ENCODE measurements at places on chromosomes 6 and 20.

DNA sequence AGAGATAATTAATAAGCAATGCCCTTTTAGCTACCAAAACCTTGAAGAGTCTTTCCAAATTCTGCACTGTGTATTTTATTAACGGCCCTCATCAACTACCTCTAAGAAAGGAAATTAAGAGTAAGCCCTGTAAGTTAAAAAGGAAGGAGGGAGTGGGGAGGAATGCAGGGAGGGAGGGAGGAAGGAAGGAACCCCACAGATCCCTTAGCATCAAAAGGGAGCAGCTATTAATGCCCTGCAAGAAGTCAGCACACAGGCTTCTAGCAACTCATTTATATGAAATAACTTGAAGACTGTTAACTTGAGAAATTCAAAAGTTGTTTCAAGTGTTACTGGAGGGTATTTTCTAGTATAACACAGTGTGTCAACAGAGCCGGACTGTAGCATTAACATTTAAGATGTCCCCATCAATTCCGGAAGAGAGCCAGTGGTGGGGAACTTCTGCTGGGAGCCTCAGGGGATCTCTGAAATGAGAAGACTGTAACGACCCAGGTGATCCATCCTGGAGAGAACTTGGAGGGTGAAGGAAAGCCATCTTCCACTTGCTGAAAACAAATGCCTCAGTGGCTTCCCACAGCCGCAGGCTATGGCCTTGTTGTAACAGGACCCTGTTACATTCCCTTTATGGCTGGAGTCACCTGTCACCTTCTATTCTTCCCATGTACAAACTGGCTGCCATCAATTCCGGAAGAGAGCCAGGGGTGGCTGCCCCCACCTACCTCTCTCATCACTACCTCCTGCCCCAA is 33.2 kb downstream of the SLC22A23 start:
- no peak for DNase-seq

- no peak for DNase-seq
These were observed 52.6 kb downstream of the COL19A1 start for GRCh38 chr6:69918813-69919475.

- no peak for DNase-seq
These were observed 112.5 kb downstream of the SNX5 start for GRCh38 chr20:17856024-17856564.

DNA sequence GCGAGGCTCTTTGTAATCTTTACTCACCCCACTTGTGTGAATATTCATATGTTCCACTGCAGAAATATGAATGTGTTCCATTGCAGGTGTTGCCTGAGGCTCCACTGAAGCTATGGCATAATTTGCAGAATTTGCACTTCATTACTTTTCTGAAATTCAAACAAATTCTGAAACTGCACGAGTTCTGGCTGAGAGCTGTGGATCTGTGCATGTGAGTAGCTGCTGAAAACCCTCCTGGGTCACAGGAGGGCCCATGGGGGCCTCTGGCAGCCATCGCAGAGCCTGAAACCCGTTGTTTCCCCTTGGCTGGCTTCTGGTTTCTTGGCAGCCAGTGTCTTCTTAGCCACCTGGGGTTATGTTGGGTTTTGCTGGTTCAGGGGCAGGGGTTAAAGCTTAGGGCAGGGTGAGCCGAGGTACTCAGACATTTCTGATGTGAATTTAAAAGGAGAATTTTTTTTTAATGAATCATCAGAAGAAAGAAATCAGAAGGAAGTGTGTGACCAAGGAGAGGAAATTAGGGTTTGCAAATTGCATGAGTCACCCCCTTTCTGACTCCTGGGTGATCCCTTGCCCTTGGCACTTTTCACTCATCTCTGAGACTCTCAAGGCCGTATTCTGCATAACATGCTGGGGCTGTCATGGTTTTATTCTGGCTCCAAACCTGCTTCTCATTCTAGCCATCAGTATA is 40.6 kb downstream of the TOX2 start:
- no peak for DNase-seq

DNA sequence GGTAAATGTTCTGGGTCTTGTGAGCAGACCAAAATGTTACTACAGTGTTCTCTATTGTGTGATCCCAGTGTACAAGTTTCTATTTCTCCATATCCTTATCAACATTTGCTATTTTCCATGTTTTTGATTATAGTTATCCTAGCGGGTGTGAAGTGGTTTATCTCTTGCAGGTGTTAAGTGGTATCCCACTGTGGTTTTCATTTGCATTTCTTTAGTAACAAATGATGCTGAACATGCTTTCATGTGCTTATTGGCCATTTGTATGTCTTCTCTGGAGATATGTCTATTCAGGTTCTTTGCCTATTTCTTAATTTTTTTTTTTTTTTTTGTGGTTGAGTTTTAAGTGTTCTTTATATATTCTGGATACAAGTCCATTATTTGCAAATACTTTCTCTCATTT is 35.5 kb downstream of the NSFL1C start:
- DNase-seq, result peak; percentile 53

GRCh38 chr6:109428889-109429477 is 11.4 kb downstream of the PPIL6 start:
- DNase-seq, result no peak

GRCh38 chr6:135922174-135922573 is 70.7 kb downstream of the PDE7B start:
- DNase-seq, result peak; percentile 13

GRCh38 chr6:118280210-118280609 is 267.9 kb upstream of the PLN start:
- no peak for DNase-seq

DNA sequence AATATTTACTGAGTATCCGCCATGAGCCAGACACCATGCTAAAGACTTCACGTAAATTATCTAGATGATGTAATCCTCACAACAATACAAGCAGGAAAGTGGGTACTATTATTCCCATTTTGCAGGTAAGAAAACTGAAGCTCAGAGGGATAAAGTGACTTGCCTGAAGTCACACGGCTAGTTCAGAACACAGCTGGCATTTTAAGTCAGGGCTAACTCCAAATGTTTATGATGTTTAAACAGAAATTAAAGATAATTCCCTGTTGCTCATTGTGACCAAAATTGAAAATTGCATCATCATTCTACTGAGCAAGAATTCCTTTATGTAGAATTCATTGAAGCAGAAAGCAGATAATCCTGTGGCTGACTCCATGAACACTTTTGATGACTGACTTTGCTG is 71.3 kb upstream of the STXBP5 start:
- peak; percentile 71 for DNase-seq

DNA sequence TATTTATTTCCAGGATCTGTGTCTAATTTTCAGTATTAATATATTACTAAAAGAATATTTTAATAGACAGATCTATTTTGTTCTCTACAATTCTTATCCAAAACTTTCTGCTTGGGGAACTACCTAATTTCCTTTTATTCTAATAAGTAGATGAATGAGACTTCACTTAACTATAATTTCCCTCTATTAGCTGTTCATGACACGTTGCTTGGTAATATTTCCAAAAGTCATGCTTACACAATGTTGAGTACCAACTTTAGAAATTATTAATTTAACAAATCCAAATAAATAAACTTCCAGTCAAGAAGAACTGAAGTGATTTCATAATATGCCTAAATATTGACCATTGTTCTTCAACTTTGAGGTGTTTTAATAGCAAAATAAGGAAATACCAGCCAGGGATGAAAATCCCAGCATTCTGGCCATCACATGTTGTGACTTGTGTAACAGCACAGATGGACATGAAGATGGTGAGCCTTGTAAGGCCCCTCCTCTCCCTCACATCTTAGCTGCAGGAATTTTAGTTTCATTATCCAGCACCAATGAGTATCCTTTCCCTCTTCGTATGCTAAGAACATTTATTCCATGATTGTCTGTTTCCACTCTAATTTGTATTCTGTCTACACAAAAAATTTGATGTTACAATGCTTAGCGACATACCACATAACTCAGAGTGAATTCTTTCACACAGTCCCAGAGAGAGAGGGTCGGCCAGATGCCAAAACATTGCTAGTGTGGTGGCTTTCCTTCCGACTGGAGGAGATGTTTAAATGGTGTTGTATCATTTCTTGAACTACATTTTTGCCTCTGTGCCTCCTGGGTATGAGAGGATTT is 137.5 kb downstream of the FOXA2 start:
- no peak for DNase-seq

GRCh38 chr6:48144021-48144420 is 33.0 kb upstream of the PTCHD4 start:
- no peak for DNase-seq

GRCh38 chr6:112622036-112622435 is 274.9 kb downstream of the RFPL4B start:
- DNase-seq, result no peak

DNA sequence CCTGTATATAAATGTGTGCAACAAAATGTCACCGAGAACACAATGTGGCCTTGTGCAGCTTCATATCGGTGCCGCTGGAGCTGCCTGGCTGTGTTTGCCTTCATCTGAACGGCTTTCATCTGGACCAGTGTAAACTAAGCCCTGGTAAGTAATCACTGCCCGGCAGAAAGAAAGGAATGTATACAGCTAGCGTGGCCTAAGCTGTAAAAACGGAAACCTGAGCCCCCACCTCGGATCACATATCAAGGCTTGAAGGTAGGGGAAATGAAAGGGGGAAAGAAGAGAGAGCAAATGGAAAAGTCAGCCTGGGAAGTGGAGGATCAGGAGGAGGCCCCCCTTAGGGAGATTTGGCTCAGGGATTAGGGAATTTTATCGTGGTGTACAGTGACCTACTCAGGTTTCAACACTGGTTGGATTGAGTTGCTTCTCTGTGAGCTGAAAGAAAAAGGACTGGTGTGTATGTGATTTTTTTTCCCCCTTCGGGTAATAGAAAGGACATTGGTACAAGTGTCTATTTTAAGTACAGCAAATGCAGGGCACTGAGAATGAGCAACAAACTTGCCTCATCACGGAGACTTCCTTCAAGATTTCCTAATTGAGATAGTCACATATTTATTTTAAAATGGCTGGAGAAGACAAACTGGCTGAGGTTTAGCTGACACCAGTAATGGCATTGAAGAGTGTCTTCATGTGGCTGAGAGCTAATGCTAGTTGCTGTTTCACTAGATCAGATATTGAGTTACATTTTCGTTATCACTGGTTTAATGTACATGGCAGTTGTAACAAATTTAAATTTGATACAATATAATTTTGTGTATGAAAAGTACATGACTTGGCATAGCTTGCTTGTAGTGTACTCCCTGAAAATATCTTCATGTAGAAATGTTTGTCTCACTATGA is 3.5 kb downstream of the SOBP start:
- peak; percentile 65 for DNase-seq

- DNase-seq, result no peak
These were observed 46.7 kb upstream of the ISM1 start for GRCh38 chr20:13174402-13174801.

GRCh38 chr6:168640768-168641167 is 199.8 kb downstream of the SMOC2 start:
- DNase-seq, result no peak

GRCh38 chr6:41546475-41546865 is 289 bp downstream of the FOXP4 start:
- peak; percentile 72 for DNase-seq

DNA sequence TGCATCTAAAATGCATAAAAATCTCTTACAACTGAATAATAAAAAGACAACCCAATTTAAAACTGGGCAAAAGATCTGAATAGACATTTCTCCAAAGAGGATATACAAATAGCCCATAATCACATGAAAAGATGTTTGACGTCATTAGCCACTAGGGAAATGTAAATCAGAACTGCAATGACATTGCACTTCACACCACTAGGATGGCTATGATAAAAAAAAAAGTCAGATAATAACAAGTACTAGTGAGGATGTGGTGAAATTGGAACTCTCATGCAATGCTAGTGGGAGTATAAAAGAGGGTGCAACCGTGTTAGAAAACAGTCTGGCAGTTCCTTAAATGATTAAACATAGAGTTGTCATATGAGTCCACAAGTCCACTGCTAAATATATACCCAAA is 24.3 kb upstream of the TBX18 start:
- no peak for DNase-seq

- DNase-seq, result peak; percentile 73
These were observed 37.6 kb downstream of the NKAIN2 start for GRCh38 chr6:123841067-123841896.

DNA sequence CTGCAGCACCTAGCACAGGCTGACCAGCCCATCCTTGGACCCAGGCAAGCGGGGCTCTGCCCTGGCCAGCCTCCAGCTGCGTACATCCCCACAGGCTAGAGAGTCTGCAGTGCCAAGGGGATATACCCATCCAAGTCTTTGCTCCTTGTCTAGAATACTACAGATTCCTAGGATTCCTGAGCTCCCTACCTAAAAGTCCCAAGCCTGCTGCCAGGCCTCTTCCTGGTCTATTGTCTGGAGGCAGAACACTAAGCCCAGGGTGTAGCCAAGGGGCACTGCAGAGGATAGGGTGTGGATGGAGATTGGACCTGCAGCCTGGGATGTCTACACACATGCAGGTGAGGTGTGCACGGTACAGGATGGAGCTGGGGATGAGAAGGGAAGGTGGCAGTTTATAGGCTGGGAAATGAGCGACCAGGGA is 90.0 kb upstream of the SIRPA start:
- DNase-seq, result no peak

DNA sequence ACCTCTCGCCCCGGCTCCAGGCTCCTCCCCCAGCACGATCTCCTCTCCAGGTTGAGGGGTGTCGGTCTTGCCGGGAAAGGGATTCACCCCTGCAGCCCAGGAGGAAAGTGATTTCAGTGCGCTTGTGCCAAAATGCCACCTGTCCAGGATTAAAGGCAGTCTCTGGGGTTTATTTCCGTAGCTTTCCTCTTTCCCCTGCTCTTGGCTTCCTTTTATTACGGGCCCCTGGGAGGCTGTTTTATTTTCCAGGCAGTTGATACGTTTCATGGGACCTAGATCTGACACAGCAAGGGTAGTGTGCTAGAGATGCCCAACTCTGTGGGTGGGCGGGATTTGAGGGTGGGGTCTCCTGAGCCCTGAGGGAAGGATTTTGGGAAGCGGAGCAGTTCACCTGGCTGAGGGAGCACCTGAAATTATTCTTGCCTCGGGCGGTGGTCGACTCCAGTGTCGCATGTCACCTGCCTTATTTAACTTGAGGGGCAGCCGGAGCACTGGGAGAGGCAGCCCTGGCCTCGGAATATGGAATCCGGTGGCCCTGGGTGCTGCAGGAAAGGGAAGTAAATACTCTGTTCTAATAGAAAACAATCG is 9.5 kb upstream of the NKX2-2 start:
- DNase-seq, result no peak

DNA sequence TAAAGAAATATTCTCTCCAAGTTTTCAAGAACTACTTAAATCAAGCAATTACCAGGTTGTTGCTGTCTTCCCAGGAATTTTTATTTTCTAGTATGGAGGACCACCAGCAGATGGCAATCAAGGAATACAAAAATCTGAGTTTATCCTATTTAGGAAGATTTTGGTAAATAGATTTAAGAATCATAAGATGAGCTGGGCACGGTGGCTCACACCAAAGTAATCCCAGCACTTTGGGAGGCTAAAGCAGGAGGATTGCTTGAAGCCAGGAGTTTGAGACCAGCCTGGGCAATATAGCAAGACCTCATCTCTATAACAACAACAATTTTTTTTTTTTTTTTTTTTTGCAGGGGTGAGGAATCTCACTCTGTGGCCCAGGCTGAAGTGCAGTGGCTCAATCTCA is 19.3 kb upstream of the SEC63 start:
- DNase-seq, result no peak
